ENCODE measurements at places on chromosomes 3 and 15.

GRCh38 chr3:19002606-19003005 lies 145.7 kb upstream of the KCNH8 start:
- no peak for DNase-seq

- DNase-seq = no peak
Observed at GRCh38 chr3:105944721-105945120, 75.9 kb upstream of the CBLB start.

GRCh38 chr3:69665026-69665737 lies 74.1 kb upstream of the MITF start:
- no peak for DNase-seq

- no peak for DNase-seq
Observed at GRCh38 chr3:179772297-179772696, 119.5 kb downstream of the USP13 start.

GRCh38 chr15:78104119-78104479 lies 11.7 kb downstream of the SH2D7 start:
- DNase-seq = no peak

DNA sequence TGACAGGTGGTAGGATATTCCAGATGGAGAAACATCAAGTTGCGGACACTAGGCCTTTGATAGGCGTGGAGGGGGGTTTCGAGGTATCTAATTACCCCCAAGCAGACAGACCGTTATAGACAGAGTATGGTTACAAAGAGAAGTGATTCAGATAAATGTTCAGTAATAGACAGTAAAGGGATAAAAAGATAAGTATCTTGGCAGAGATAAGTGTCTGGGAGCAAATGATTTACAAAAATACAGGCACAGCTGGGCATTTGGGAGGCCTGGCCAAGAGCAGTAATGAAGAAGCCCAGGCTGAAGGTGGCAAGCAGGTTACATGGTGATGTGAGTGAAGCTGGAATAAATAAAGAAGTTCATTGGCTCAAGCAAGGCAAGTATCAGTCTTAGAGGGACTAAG lies 659 bp upstream of the MYH15 start:
- DNase-seq = no peak

DNA sequence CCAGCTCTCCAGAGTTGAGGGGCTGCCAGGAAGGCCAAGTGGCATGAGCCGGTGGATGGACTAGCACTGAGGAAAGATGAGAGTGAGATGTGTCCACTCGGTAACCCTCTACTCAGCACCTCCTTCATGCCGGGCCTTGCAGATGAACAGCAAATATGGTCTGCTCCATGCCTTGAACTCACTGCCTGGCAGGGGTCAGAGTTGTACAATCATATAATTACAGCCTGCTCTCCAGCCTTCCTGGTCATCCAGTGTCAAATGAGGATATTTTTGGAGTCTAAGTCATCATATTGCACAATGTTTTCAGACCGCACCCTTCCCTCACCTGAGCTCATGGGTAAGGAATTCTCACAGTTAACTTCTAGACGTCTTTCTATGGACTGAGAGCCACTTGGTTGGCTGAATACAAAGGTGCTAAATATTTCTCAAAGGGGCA lies 4.9 kb downstream of the MGLL start:
- DNase-seq = no peak

DNA sequence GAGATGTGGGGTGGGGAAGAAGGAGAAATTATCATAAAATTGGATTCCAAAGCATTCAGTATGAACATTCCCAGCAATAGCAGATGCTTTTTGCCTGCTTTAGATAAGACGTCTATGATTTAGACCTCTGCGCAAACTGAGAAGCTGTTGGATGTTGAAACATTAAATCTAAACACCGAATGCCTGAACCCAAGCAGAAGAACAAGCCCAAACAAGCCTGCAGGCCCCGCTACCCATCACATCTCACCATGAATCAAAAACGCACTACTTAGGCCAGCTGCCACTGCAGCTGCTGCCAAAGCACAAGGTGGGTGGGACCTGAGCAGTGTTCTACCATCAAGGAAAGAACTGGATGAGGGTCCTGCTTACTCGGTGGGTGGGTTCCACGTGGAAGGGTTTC lies 24.4 kb upstream of the THBS1 start:
- no peak for DNase-seq

DNA sequence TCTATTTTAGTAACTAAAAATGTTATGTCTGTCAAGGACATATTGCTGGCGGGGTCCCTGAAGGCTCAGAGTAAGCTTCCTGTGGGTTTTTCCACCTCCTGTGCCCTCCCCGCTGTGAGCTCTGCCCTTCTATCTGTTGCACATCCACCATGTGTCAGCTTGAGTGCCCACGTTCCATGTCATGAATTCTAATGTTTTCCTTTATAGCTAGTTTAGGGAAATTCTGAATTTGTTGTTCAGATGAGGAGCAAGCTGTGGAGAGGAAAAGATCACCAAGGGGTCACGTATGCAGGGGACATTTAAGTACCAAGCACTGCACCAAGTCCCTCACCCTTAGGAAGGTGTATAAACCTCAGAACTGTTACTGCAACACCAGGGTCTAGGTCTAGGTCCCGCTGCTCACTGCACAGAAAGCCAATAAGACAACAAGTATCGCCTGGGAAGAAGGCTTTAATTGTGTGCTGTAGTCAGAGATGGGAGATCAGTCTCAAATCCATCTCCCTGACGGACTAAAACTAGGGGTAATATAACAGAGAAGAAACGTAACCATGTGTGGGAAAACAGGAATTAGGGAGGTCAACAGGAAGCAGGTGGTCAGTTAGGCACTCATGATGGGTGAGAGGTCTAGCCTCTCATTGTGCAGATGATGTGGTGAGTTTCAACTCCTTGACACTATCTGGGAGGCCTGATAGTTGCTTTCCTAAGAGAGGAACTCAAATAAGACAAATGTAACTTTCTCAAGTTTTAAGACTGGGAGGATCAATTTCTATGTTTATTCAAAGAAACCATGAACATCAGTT lies 9.7 kb downstream of the GP9 start:
- DNase-seq = no peak

GRCh38 chr3:15313461-15313860 lies 18.9 kb downstream of the SH3BP5 start:
- DNase-seq = no peak

DNA sequence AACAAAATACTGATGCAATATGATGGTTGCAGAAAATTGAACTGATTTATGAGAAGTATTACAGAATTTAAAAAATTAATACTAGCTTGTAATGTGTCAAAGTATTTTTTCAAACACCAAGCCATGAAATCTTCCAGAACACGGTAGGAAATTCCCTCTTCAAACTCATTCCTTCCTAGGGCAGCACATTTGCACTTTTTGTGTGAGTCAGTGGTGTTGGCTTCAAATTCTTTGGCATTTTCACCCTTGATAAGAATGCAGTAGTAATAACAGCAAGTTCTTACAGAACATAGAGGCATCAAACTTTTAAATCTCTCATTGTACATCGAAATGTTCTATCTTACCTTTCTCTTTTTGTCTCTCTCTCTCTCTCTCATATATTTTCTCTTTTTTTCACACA lies 191.8 kb downstream of the CGGBP1 start:
- no peak for DNase-seq

DNA sequence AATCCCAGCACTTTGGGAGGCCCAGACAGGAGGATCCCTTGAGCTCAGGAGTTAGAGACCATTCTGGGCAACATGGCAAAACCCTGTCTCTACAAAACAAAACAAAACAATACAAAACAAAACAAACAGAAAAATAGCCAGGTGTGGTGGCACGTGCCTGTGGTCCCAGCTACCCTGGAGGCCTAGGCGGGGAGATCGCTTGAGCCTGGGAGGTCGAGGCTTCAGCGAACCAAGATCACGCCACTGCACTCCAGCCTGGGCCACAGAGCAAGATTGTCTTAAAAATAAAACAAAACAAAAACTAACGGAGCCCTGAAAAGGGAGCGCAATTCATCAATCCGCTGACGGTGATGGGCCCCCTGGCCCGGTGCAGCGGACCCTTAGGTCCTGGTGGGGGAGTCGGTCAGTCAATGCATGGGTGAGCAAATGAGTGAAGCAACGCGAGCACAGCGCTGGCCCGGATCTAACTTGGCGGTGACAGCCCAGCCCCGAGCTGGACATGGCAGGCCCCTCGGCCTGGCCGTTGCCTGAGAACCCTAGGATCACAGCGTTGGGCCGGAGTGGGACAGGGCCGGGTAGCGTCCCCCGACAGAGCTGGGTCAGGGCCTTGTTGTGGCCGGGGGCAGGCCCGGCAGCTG lies 52.4 kb upstream of the BLM start:
- DNase-seq = no peak

DNA sequence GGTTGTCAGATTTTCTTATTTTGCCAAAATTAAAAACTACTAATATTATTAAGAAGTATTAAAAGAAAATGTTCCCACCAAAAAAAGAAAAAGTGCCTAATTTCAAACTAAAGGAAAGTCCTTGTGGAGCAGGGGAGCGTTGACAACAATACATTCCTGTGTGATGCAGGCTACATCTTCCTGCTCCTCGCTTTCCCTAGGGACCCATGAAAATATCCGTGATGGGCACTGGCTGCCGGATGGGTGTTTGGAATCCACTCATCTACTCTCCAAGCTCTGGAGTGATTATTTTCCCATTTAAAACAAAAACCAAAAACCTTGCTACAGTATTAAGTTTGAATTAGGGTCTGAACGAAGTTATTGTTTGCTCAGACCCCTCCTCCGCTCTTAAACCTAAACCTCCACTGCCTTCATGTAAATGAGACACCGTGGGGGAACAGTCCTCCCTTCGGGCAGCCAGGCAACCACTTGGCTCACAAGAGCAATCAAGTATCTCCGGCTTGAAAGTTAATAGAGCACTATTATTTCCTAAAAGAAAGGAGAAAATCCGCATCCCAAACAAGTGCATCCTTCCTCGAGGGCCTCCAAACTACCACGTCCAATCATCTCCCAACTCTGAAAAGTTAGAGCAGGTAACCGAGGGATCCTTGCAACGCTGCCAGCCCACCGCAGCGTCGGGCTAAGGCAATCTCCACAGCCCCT lies 1.5 kb downstream of the ITGB5 start:
- DNase-seq = no peak

DNA sequence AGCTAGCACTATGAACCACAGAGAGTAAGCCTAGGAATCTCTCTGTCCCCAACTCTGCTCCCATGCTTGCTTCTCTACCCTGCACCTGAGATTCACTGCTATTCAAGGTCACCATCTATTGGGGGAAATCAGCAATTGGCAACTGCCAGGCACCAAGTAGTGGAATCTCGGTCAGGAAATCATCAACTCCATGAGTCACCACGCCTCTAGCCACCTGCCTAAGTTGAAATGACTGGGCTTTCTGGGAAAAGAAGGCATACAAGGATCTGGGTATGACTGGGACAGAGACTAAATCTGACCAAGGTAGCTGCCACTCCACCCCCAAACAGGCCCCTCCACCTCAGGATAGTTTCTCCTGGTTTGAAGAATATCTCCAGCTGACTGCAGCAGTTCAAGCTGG lies 464.1 kb upstream of the CBLB start:
- no peak for DNase-seq

- DNase-seq = no peak
Observed at GRCh38 chr3:167575000-167575600, 78.6 kb downstream of the WDR49 start.

GRCh38 chr3:127867986-127868385 lies 45.7 kb upstream of the MGLL start:
- no peak for DNase-seq

- DNase-seq = no peak
Observed at GRCh38 chr3:143771939-143772338, 76.3 kb downstream of the SLC9A9 start.

- DNase-seq = no peak
Observed at GRCh38 chr3:104648823-104649222, 717.9 kb upstream of the ALCAM start.

DNA sequence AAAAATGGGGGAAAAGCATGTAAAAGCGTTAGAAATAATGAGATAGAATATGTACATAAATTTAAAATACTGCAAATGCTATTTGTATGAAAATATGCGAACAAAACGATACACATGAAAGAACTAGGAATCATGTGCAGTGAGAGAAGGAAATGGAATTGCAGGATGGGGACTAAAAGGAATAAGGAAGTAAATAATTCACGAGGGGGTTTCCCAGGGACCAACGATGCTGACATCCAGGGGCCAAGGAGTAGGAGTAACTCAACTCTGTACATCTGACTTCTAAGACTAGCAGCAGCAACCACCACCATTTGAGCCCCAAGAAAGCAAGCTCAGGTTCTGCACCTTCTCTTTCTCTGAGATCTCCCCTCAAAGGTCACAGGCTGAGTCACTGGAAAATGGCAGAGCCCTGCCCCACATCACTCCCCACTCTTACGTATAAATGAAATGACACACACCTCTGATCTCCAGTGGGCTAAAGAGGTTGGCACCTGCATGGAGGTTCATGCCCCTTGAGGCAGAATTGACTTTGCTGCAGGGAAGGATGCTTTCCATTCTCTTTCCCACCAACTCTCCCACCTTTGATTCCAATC lies 100.0 kb upstream of the DLG1 start:
- no peak for DNase-seq

GRCh38 chr3:42745291-42745745 lies 27.7 kb downstream of the CCDC13 start:
- no peak for DNase-seq

- DNase-seq = no peak
Observed at GRCh38 chr3:146709969-146710368, 104.8 kb upstream of the PLSCR5 start.

GRCh38 chr3:150255413-150255812 lies 152.7 kb upstream of the TSC22D2 start:
- no peak for DNase-seq

DNA sequence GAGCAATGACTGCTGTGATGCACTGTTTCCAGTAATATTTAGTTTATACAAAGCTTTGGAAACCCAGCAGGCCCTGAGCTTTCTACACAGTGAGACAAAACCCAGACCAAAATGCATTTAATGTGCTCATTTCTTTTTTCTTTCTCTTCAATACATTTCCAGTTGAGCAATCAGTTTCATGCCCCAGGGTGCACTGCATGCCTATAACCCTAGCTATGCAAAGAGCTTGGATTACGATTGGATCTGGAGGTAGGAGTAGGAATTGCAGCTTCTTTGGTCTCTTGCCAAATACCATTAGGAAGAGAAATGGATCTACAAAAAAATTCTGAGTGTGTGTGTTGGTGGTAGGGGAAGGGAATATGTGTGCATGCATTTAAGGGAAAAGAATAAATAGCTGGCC lies 1001.4 kb downstream of the SQOR start:
- DNase-seq = no peak

- no peak for DNase-seq
Observed at GRCh38 chr3:127476936-127477335, 113.6 kb downstream of the TPRA1 start.

DNA sequence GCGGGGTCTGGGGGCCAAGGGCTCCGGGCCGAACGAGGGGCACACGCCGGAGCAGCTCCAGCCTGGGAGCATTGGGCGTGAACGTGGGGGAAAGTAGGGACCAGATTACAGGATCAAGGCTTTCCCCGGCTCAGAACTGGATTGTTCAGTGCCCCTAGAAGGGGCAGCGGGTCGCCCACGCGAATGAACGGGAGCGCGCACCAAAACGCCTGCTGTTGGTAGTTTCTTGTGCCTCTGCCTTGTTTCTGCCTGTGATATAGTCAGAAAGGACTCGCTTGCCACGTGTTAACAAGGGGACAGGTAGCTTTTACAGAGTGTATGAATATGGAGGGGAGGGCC lies 1.1 kb downstream of the CASR start:
- no peak for DNase-seq

GRCh38 chr3:53102601-53103147 lies 27.6 kb downstream of the RFT1 start:
- peak; percentile 30 for DNase-seq
